MV-4-11 (cell line): ENCODE measurements at places on chromosomes 16 and 17.

DNA sequence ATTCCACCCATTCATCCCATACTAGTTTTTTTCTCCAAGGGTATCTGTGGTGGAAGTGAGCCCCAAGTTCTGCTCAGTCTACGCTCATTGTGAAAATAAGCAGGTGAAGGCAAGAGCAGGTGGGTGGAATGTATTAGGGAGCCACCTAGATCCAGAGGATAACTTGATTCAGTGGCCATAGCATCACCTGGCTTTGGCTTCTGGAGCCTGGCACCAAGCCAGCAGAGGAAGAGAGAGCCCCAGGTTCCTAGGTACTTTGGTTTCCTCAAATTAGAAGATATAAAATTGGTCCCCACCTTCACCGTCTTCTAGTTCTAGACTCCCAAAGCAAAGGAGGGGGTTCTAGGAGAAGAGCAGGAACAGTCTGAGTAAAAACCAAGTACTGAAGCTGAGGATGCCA is 4.1 kb downstream of the FXR2 start:
- no peak for DNase-seq

- no peak for DNase-seq
Measured at GRCh38 chr16:14499110-14499509, 130.9 kb downstream of the PARN start.

DNA sequence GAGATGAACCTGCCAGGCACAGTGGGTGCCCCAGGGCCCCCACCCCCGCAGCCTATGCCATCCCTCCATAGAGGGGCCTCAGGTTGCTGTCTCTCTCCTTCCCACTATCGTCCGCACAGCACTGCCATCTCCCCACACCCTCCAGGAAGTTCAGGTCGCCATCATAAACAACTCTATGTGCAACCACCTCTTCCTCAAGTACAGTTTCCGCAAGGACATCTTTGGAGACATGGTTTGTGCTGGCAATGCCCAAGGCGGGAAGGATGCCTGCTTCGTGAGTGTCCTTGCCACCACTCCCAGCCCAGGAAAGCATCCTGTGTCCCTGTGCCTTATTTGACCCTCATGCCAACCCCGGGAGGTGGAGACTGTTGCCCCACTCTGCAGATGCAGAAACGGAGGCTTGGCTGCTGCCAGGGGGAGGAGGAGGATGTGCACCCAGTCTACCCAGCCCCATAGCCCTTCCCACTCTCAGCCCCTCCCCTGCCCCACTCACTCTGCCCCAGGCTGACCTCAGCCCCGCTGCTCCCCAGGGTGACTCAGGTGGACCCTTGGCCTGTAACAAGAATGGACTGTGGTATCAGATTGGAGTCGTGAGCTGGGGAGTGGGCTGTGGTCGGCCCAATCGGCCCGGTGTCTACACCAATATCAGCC is 3.9 kb downstream of the PRSS21 start:
- no peak for DNase-seq

DNA sequence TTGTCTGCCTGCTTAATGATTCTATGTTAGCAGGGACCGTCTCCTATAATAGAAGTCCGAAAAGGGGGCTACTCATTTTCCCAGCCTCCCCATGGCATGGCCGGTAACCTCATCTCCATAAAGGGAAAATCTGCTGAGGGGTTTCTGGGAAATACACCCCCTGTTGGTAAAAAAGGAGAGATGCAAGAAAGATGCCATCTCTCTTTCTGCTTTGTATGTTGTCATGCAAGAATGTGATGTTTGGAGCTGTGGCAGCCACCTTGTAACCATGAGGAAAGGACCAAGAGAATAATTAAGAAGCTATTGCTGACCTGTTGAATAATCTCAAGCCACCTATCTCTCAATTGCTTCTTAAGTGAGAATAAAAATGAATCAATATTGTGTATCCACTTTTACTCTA is 94.8 kb upstream of the XYLT1 start:
- no peak for DNase-seq

GRCh38 chr17:2215616-2216364 is 87.8 kb downstream of the SMG6 start:
- DNase-seq: peak; percentile 67

- peak; percentile 74 for DNase-seq
Measured at GRCh38 chr17:2814049-2814448, 17.8 kb downstream of the RAP1GAP2 start.
